ENCODE measurements at places on chromosomes 6 and 20.

DNA sequence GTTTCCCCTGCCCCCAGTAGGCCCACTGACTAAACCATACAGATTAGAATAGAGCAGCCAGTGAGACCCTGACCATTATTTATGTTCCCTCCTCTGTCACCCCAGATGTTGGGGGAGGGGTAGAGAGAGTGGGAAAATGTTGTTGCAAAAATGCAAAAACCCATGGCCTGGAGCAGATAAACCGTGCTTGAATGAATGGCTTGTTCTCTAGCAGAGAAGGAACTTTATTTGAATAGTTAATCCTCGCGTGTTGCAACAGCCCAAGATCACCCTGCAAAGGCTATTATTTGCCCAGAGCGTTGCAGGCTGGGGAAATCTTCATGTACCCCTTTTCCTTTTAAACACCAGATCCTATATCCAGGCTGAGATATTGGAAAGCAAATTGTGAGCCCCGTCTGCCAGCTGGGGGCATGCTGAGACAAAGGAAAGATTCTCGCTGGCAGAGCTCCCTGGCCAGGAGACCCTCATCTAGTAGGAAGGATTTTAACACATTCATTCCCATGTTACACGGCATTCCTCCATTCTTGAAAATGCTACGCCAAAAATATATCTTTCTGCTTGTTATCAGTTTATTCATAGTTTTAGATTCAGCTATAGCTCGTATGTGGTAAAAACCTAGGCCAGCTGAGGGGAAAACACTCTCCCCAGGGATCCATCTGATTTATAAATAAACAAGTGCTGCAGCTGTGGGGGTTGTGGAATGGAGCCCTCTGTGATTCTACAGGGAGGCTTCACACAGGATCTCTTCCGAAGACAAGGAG lies 53.0 kb downstream of the LINC00237 start:
- no peak for DNase-seq

GRCh38 chr20:20782231-20782630 lies 69.8 kb upstream of the RALGAPA2 start:
- DNase-seq: no peak

DNA sequence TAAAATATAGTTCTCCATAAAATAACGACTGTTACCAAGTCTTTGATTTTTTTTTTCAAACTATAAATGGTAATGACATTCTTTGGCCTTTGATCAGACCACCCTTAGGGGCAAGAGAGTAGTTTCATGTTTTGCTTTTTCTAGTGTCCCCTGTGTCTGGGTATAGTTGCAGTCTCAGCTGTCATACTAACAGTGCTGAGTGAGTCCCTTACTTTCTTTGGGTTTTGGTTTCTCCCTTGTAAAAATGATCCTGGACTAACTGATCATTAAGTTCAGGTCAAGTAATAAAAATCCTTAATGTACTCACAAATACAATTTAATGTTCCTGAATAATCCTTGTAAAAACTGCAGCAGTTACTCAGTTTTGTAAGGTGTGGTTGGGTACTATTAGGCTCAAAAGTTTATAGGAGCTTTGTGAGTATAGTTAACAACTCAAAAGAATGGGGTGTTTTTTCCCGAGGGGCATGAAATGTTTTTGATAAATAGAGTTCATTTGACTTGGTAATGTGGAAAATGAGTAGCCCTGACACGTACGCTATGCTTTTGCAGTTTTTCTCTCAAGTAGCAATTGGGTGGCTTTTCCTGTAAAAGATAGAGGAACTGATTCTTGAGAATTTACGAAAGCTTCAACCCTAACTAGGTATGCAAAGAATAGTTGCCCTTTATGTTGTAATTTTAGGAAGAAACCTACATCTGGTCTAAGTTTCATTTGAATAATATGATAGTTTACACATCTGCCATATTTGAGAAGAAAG lies 6.2 kb downstream of the PTPN1 start:
- DNase-seq: no peak

DNA sequence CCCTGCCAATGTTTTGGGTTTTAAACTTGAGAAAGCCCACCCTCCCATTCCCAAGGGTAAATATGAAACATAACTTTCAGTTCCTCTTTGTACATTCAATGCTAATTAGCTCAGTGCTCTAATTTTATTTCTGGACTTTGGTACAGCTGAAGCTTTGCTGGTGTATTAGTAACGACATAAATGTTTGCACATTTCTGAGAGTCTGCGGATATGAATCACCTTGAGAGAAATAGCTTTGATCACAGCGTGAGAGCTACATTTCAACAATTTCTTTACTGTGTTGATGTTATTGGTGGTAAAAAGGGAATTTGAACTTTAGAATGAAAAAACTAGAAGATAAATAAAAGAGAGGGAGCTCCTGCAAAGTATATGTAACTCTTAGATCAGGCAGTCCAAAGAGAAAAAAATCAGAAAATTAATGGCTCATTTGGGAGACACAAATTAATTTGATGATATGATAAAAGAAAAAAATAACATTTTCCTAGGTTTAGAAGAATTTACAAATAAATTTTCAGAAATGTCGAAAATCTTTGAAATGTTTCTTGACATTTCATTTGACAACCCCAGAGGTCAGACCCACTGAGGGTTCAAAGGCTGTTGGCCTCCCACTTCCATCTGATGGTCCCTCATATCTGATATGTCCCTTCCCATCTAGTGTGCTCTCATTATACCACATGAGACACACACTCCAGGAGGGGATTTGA lies 38.5 kb upstream of the CAP2 start:
- no peak for DNase-seq

DNA sequence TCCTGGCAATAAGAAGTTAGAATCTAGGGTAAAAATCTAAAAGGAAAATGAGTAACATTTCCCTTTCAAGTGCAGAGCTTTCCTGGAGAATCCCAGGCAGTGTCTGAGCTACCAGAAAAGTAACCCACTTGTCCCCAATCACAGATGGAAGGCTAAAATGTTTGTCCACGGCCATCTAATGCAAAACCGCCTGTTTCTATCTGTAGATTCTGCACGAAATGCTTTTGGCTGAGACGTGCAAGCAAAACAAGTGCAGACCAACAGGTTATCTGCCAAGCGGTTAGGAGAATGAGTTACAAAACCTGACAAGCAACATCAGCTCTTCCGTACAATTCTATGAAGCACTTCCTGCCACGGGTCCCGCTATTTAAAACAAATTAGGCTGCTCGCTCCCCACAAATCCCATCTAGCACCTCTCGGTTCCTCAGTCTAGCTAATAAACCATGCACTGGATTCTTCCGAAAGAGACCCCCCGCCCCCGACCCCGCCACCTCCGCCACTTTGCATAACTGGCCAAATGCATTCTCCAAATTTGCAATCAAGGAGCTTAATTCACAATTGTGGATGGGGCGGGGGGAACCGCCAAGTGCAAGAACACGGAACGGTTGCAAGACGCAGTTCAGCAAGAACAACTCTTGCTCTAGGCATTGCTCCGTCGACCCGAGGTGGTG lies 1.4 kb downstream of the ELOVL5 start:
- no peak for DNase-seq

- no peak for DNase-seq
Measured at GRCh38 chr6:5403609-5404008, 142.3 kb downstream of the FARS2 start.

DNA sequence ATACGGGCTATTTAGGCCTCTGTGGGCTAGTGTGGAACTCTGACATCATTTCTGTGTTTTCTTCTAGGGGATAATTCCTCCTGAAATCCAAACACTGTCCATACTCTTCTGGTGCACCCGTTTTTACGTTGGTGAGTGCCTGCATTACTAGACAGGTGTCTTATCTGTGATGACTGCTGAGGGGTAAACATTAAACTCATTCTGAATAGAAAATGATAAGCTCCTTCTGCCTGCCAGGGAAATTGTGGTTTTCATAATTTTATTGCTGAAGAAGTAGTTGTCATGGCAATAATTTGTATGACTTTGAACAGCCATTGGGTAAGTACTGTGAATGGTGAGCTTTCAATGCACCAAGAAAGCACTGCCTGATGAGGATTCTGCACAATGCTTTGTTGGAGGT lies 705.6 kb downstream of the UTRN start:
- no peak for DNase-seq

DNA sequence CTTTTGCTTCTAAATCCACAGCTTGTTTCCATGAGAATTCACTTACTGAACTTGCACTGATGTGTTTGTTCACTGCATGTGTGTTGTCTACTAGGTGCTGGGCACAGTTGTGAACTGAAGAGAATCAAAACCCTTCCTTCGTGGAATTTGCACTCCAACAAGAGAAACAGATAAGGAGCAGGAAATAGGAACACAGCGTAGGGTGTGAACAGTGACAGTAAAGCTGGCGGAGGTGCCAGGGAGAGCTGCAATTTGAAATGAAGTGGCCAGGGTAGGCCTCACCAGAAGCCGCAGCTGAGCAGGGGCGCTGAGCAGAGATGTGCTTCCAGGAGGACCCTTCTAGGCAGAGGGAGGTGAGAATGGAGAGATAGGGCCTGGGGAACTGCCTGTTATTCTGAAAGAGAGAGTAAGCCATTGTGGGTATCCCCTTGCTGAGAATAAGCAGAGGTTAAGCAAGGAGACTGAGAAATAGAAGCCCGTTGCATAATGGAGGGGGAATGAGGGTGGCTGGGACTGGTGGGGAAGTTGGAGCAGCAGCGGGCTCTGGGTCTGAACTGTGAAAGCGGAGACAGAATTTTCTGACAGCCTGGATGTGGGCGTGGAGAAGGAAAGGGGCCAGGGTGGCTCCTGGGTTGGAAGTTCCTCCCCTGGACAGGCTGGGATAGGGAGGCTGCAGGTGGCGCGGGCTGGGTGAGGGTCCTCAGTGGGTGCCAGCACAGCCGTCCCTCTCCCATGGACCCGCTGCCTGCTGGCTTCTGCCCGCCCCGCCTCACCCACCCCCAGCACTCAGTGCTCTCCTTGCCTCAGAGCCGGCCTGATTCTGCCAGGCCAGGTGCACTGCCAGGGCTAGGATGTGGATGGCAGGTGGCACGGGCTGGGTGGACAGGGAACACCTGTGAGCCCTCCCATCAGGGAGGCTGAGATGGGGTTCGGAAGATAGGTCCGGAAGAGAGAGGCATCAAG lies 114.7 kb upstream of the AFDN start:
- no peak for DNase-seq

GRCh38 chr6:4848382-4849068 lies 72.3 kb downstream of the CDYL start:
- no peak for DNase-seq

GRCh38 chr6:157693867-157694266 lies 129.2 kb upstream of the SNX9 start:
- DNase-seq: no peak

- no peak for DNase-seq
Measured at GRCh38 chr6:53446151-53446550, 97.4 kb upstream of the ELOVL5 start.

DNA sequence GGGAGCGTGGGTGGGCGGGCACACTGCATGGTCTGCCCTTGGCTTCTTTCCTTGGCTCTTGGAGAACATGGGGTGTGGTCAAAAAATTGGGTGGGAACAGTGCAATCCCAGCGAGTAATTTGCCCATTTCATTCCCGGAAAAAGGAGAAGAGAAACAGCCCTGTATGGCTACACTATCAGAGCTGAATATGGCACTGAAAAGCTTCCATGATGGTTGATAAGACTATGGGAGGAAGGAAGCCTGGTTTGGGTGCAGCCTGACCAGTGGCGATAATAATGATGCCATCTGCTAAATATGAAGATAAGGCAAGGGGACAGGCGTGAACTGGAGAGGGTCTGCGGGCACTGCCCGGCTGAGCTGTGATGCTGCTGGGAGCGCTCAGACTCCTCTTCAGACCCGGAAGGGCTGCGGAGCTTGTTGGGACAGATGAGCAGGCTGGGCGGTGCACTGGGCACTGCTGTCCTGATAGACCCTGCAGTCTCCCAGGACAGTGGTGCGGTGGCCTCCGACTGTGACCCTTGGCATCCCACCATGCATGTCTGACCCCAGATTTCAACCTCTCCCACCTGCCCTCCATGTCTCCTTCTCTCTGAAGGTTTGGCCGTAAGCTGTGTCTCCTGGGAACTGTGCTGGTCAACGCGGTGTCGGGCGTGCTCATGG lies 10.2 kb downstream of the SLC22A1 start:
- no peak for DNase-seq

DNA sequence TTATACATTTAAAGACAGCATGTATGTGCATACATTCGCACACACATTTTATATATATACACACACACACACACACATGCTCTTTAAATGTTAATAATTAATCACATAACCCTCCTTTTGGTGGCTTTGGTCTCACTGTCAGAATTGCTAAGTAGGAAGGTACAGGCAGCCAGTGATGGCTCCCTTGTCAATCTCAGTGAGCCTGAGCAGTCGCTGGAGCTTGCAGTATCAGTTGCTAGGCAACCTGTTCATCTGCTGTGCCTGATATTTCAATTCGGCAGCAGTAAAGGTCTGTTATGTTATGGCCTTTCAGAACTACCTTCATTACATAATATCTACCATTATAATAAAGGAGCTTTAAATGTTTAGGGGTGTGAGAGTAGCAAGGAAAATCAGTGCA lies 374.3 kb downstream of the LMBRD1 start:
- no peak for DNase-seq

DNA sequence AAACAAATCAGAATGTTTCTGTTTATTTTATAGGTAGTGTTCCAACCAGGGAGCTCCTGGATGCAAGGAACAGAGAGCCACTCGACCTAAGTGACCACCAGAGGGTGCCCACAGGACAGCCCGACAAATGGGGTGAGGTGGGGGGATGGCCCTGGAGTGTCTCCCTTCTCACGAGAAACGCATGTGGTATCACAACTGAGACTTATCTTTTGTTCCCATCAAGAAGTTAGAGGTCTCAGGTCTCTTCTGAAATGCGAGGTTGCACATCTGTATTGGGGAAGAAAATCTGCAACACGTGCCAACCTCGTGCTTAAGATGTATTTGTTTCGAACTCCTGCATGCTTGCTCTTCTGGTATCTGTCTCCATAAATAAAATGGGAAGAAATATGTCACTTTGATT lies 104.0 kb downstream of the ISM1 start:
- DNase-seq: no peak

DNA sequence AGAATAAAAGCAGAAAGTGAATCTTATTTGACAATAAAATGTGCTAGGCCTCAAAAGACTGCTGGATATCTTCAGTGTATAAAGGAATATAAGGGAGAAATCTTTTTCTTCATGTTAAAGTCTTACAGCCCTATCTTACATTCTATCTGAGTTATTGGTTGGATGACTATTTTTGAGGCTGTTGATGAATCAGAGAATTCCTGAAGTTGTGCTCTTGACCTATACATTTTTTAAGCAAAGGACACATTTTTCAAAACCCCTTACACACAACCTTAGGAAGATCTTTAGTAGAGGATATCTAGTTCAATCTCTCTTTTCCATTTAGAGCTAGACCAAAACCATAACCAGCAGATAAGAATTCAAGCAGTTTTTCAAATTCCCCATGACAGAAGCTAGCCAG lies 10.9 kb upstream of the CGA start:
- DNase-seq: no peak

DNA sequence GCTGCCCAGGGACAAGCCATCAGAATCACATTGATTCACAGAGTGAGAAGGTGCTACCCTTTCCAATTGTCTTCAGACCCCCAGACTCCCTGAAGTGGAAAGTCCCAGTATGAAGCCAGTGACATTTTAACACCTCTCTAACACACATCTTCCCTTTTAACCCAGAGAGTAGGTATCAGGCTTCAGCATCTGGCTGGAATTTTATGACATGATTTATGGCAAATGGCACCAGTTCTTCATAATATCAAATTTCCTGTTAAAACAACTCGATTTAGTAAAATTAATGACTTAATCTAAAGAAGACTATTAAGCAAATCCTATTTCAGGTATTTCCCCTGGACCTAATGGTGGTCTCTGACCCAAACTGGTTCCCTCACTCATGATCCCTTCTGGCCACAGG lies 25.0 kb downstream of the KCNB1 start:
- DNase-seq: no peak

GRCh38 chr6:138107078-138107751 lies at the start of gene PERP:
Gene PERP, minus strand, starts transcription at chr6:138107419. Its CDS starts 79 bp downstream, at chr6:138107340.
- peak; percentile 51 for DNase-seq

- DNase-seq: no peak
Measured at GRCh38 chr6:2194643-2195042, 50.8 kb downstream of the GMDS start.
